ENCODE measurements at places on chromosomes 6 and 20. TPM values are rescaled to one million over a fixed set of nuclear protein-coding genes. Genes with fewer than 3 reads are reported as not detected.

DNA sequence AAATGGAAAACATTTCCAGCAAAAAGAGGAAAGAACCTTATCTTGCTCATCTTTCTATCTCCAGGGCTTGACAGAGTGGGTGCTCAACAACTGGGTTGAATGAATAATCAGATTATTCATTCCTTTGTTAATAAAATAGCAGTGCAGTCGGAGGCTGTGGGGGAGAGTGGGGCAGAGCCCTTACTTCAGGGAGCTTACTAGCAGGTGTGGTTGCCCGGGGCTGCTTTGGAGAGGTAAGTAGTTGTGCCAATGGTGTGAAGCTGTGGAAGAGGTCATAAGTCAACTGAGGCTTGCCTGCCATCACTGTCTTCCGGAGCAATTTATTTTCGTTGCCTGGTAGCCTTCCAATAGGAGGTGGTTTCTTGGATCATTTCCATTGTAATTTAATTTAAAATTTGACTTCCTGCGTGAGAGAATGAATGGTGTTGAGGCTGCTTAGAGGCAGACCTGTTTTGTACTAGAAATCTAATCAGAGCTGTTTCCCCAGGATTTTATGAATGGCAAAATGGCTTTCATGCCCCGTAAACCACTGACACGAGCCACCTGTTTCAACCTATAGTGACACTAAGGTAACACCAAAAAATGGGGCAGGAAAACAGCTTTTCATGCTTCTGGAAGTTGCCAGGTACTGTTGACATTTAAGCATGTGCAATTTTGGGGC lies 51.4 kb downstream of the ZDHHC14 start:
- no peak for DNase-seq

GRCh38 chr6:39999006-39999867 lies 65.0 kb upstream of the MOCS1 start:
- no peak for DNase-seq

DNA sequence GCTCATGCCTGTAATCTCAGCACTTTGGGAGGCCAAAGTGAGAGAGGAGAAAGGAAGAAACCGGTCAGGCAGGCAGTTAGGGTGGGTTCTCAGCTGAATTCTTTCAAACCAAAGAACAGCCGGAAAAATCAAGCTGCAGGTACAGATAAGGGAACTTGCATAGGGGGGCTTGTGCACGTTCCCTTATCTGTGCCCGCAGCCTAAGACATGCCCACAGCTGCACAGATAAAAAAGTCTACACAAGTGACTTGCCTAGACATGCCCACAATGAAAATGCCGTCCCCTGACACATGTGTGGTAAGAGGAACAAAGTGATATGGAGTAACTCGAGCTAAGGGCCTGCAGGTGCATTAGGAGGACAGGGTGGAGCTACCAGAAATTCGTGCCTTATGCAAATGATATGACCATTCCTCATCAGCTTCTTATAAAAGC lies 175.8 kb upstream of the SALL4 start:
- DNase-seq, result no peak

GRCh38 chr6:16766043-16766536 lies 4.8 kb upstream of the ATXN1 start:
- no peak for DNase-seq

- no peak for DNase-seq
Measured at GRCh38 chr20:34163307-34163706, 51.3 kb upstream of the EIF2S2 start.

DNA sequence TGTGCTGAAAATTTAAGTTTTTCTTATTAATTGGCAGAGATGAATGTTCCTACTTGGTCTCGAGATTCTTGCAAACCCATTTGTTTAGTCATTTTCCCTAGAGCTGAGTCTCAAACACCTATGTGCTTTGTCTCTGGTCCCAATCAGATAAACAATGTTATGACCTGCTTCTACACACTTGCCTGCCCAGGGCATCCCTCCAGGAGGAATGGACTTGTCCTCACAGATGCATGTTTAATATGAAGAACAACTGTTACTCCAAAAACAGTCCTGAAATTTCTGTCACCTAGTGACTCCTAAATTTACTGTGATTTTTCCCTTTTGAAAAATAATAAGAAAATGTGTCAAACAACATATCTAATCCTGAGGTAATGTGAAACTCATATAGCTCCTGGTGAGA lies 43.7 kb downstream of the HDGFL1 start:
- no peak for DNase-seq

IP6K3 gene
- total RNA-seq, result 2.4 TPM

DPPA5 gene
- not detected for total RNA-seq

MED23 gene
- total RNA-seq, result 29.5 TPM

TAGAP gene
- 2.8 TPM for total RNA-seq

PRICKLE4 gene
- total RNA-seq, result 4.7 TPM

GSTA3 gene
- not detected for total RNA-seq
